Glomerular endothelial cell (primary cell): ENCODE measurements at places on chromosomes 6 and 20. TPM values are rescaled to one million over a fixed set of nuclear protein-coding genes. Genes with fewer than 3 reads are reported as not detected.
A peak's percentile ranks its signal among the peaks of the same experiment; 100 is the strongest.

The ZHX3 gene
- total RNA-seq = 13.8 and 16.9 TPM in 2 replicates

The NOX3 gene
- not detected in 2 replicates for total RNA-seq

The SLC17A1 gene
- total RNA-seq = not detected in 2 replicates

The BPI gene
- total RNA-seq = not detected in 2 replicates

The PDE10A gene
- total RNA-seq = 5.4 and 10.0 TPM in 2 replicates

The SLC52A3 gene
- total RNA-seq = not detected in 2 replicates

The VSX1 gene
- total RNA-seq = not detected in 2 replicates

- DNase-seq = no peak
Observed at GRCh38 chr20:11849270-11849915, 68.3 kb upstream of the BTBD3 start.

DNA sequence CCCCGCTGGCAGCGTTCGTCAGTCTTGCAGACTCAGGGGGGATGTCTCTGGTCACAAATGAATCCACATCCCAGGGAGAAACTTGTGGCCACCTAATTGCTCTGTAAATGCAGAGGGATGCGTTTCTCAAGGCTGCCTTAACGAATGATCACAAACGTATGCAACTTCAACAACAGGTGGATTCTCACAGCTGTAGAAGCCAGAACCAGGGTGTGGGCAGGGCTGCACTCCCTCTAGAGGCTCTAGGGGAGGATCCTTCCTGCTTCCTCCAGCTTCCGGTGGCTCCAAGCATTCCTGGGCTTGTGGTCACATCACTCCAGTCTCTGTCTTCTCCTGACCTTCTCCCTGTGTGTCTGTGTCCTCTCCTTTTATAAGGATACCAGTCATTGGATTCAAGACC, 3.3 kb upstream of the TAF4 start:
- no peak for DNase-seq

GRCh38 chr6:130625825-130626527, 201.2 kb upstream of the SMLR1 start:
- DNase-seq = peak; percentile 18

- no peak for DNase-seq
Observed at GRCh38 chr6:128239146-128239545, 281.3 kb downstream of the PTPRK start.

GRCh38 chr6:154960299-154960843, 34.7 kb upstream of the TIAM2 start:
- no peak for DNase-seq

GRCh38 chr6:25340431-25341202, 61.4 kb downstream of the CARMIL1 start:
- DNase-seq = no peak

DNA sequence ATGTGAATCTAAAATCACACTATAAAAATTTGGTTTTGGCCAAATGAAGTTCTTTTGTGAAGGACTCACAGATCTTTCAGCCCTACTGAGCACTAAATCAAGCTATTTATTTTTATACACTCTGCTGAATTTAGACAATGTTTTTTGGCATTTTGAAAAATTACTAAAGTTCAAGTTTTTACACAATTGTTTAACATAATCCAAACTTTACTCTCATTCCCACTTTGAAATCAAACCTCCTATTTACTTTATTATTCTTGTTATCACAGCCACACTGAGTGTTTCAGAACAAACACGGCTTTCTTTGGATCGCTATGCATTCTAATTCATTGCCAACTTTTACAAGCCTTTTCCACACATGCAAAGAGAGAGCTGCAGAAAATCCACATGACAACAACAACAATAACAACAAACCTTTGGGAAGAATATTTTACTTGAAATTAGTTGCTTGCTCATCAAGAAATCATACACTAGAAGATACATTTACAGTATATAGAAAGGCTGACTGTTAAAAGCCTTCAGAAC, 49.1 kb upstream of the TMEM30A start:
- no peak for DNase-seq

GRCh38 chr6:3350252-3350796, 91.6 kb downstream of the PSMG4 start:
- DNase-seq = no peak

GRCh38 chr20:21027569-21027968, 78.6 kb downstream of the LINC00237 start:
- no peak for DNase-seq

- no peak for DNase-seq
Observed at GRCh38 chr6:77774457-77774856, 121.6 kb downstream of the MEI4 start.

- DNase-seq = no peak
Observed at GRCh38 chr6:31851485-31851832, 11.2 kb downstream of the NEU1 start.

GRCh38 chr6:69584913-69585729, 211.7 kb downstream of the LMBRD1 start:
- DNase-seq = no peak

- no peak for DNase-seq
Observed at GRCh38 chr20:62907384-62908317, 18.7 kb downstream of the DIDO1 start.

DNA sequence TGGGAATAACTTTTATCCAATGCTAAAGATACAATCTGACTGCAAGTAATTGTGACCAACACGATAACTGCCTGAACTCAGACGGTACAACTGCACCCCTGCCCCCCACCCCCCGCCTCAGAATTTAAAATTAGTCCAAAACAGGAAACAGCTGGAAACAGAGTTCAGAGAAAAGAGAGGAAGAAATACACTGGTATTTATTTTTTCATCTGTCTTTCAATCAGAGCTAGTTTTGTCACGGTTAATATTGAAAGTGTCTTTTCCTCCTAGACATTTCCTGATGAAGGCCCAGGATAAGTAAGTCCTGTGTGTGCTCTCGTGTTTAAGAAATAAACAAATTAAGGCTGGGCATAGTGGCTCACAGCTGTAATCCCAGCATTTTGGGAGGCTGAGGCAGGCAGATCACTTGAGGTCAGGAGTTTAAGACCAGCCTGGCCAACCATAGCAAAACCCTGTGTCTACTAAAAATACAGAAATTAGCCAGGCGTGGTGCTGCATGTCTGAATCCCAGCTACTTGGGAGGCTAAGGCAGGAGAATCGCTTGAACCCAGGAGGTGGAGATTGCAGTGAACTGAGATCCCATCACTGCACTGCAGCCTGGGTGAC, 21.5 kb downstream of the ACSS1 start:
- DNase-seq = no peak

DNA sequence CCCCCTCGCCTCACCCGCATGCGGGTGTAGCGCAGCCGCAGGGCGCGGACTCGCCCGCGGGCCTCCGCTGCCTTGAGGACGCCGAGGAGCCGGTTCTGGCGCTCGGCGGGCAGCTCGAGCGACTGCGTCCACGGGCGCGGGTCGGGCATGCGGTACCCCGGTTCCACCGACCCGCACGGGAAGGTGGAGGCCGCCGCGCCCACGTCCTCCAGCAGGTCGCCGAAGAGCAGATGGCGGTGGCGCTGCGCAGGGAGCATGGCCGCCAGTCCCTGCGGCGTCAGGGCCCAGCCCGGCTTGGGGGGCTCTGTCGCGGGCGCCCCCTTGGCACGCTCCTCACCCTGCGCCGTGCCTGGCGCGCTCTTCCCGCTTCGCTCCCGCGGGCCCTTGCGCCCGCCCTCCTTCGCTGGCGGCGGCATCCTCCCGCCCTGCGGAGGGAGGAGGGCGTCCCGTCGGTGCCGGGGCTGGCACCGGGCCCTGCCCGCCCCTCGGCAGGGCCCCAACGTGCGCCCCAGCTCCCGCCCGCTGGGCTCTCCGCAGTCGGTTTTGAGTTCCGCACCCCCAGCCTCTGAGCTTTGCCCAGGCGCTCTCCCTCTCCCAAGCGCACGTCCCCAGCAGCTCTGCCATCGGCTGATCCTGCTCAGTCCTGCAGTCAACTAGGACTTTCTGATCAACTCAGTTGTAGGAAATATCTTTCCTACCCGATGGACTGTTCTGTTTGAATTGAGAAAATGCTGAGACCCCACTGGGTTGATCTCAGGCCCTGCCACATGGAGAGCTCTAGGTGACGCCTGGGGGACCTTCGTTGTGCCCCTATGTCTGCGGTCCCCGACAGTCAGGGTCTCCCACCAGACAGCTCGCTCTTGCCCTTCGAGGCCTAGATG, at the start of gene LKAAEAR1:
Gene LKAAEAR1 (minus strand): TSS at position 595 of the 881 bp plus-strand sequence. CDS start 179 bp downstream, at position 416.
- no peak for DNase-seq

GRCh38 chr6:8005136-8005535, 59.1 kb downstream of the BLOC1S5 start:
- DNase-seq = no peak

- DNase-seq = no peak
Observed at GRCh38 chr20:32139947-32140346, 30.4 kb downstream of the TM9SF4 start.

GRCh38 chr20:60935971-60936370, 316.1 kb upstream of the CDH4 start:
- DNase-seq = no peak

GRCh38 chr6:46419576-46420002, 71.7 kb downstream of the RCAN2 start:
- peak; percentile 39 for DNase-seq

- no peak for DNase-seq
Observed at GRCh38 chr6:123747515-123747914, 56.1 kb upstream of the NKAIN2 start.

DNA sequence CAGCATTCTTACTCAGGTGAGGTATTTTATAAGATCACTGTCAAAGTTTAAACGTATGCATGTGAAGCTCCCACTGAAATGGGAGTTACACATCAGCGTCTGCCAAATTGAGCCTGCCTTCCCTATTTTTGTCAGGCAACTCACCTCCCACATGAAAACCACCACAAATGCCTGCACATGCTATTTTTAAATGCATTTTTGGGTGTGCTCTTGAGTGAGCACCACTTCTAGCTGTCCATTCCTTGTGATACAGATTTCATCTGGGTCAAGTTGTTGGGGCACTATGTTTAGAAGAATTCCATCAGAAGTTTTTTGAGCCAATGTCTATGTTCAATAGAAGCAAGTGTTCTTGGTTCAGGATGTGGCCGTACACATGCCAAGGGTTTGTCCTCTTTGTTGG, 71.7 kb upstream of the RIPPLY2 start:
- no peak for DNase-seq

DNA sequence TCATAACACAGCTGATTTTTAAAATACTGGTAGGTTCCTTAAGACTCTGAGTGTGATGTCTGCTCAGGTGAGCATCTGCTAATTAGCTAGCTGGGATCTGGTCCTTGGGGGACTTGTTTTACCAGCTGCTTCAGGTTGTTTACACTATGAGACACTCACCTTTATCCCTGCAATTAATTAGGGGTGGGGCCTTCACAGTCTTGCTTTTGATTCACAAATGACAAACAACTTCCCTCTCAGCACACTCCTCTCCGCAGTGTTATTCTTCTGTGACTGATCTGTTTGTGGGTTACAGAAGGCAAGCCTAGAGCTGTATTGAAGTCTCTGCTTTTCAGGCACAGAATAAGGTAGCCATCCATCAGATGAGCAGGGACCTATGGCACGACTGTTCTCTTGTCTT, 62.0 kb upstream of the CD83 start:
- DNase-seq = no peak

DNA sequence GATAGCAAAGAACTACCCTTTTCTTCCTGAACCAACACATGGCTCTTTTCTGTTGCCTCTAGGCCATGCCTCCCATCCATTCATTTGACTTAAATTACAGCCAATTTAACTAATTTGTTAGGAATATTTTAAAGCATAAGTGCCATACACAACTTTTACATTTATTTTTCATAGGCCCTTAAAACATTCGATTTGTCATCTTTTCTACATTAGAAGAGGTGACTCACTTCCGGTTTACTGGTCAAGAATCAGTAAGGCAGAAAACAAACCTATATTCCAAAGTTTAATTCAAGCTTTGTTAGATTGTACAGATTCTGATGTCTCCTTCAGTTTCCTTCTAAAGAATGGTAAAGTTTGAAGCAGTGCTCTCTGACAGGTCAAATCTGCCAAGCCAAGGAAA, 344.3 kb downstream of the SAMD5 start:
- no peak for DNase-seq

- DNase-seq = no peak
Observed at GRCh38 chr6:102981490-102982015, 1588.0 kb downstream of the GRIK2 start.

DNA sequence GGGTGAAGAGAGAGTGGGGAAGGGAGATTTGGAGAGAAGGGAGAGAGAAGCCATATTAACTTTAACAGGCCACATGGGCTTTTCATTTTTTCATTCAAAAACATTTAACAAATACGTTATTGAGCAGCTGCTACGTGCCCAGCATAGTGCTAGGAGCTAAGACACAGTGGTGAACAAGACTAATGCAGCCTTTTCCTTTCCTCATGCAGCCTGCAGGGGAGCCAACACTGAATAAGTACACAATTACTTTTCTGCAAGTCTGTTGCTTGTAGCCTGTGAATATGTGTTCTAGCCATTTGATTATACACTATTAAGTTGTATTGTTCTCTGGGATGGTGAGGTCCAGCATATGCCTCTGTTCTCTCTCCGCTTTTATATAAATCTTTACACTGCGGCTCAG, 1.9 kb upstream of the BLOC1S5 start:
- no peak for DNase-seq

GRCh38 chr6:4350567-4351519, 215.5 kb upstream of the ECI2 start:
- DNase-seq = peak; percentile 90

DNA sequence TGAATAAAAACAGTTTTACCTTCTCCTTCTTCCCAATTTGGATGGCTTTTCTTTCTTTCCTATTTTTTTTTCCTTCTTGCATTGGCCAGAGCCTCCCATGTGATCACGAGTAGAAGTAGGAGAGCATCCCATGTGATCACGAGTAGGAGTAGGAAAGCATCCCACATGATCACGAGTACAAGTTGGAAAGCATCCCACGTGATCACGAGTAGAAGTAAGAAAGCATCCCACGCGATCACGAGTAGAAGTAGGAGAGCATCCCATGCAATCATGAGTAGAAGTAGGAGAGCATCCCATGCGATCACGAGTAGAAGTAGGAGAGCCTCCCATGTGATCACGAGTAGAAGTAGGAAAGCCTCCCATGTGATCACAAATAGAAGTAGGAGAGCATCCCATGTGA, 218.6 kb downstream of the DLL1 start:
- no peak for DNase-seq

DNA sequence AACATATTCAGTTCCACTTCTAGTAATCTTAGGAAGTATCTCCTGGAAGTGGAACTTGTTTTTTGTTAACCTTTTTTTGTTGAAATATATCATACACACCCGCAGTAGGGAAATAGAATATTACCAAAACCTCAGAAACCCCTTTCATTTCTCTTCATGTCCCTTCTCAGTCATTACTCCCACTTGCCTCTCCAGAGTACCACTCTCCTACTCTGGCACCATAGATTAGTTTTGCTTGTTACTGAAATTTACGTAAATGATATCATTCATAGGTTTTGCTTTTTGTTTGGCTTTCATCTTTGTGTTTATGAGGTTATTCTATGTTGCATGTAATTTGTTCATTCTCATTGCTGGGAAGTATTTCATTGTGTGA, 52.8 kb downstream of the ZFAND3 start:
- no peak for DNase-seq
